ENCODE measurements at places on chromosomes 4 and X. TPM values are rescaled to one million over a fixed set of nuclear protein-coding genes. Genes with fewer than 3 reads are reported as not detected.

DNA sequence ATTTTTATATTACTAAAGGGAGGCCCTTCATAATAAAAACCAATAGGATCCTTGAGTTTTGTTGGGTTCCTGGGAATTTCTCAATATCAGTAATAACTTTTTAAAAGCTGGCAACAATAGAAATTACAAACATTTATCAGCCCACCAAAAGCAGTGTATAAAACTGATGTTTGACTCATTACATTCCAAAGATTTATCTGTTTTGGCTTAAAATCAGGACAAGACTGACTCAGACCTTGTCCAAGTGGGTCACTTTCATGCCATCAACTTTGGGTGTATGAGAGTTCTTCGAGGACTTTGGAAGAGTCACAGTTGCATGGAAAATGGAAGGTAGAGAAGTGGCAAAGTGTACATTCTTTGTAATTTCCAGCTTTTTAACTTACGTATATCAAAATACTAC, 102.8 kb downstream of the FRMPD4 start:
- DNase-seq = no peak

DNA sequence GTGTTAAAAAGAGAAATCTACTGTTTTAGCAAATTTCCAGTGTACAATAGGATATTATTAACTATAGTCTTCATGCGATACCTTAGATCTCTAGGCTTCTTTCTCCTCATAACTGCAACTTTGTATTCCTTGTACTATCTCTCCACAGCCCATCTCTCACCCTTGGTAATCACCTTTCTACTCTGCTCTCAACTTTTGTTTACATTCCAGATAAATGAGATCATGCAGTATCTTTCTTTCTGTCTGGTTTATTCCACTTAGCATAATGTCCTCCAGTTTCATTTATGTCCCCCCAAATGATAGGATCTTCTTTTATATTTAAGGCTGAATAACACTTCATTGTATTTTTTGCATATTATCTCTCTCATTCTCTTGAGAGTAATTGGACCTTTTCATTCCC, 165.5 kb downstream of the HS3ST1 start:
- no peak for DNase-seq

The PAGE4 gene
- not detected for total RNA-seq

DNA sequence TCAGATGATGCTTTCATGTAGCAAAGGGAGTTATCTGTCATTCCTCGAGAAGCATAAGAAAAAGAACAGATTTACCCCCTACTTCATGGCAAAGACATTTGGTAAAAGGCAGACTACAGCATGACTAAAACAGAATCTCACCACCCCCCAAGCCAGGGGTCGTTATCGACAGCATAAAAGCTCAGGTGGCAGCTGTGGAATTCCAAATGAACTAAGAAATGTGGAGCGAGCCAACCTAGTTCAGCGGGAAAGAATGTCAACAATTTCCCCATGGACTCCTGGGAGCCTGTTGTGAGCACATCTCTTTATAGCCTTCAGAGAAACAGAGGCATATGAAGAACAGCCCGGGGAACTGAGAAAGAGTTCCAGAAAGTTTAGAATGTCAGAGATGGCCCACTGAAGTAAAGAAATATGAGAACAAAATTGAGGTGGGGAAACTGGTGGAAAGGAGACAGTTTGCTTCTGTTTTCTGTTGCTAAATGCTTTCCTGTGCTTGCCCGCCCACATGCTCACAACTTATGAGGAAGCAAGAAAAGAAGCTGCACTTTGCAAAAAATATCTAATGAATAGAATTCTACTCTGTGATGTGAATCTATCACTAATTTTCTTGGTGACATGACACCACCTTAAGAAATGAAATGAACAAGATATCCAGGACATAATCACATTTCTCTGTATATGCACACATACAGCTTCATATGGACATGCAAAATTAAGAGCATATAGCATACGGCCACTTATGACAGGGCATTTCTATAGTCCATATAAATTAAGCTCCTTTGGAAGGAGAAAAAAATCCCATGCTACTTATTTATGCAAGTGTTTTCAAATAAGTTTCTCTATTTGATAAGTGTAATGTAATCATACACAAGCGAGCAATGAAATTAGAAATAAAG, 135.3 kb upstream of the MID1 start:
- no peak for DNase-seq

DNA sequence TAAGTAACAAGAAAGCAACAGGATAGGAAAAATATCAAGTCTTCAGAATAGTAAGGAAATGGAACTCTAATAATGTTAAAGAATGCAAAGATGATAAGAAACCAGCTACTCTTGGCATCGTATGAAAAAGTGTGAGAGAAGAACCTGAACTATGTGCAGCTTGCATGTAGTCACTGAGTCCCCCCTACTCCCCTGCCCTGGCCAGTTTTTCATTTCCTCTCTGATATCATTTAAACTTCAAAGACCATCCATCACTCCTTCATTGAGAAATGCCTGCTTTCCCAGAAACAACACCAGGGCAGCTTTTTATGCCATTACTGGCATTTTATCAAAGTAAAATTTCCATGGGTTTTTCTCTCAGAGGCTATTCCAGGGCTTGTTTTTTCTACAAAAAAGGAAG, 28.1 kb downstream of the INPP4B start:
- DNase-seq = no peak

The DOCK11 gene
- total RNA-seq = 92.6 TPM

DNA sequence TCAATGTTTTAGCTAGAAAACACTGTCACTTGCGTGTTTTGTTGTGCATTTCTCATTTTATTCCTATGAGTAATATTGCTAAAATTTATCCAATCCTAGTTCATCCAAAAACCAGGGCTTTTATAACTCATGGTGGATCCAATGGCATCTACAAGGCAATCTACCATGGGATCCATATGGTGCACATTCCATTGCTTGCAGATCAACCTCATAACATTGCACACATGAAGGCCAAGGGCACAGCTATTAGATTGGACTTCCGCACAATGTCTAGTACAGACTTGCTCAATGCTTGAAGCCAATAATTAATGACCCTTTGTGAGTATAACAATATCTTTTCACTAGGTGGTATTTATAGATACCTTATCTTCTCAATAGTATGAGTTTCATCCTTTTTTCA, 57.2 kb upstream of the UGT2B7 start:
- no peak for DNase-seq

DNA sequence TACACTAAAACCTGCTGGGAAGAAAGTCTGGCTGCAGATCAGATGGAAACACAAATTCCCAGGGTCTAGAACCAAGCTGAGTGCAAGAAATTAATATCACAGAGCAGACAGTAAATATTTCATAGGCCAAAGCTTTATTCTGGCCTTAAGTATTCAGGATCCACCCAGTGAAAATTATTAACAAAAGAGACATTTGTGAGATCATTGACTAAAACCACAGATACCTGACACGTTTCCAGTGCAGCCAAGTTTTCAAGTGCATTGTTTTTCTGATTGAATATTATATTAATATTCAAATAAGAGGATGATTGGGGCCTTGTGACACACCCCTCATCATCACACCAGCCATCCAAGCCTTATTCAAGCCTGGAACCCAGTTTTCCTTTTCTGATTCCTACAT, 10.3 kb downstream of the ELOVL6 start:
- no peak for DNase-seq

DNA sequence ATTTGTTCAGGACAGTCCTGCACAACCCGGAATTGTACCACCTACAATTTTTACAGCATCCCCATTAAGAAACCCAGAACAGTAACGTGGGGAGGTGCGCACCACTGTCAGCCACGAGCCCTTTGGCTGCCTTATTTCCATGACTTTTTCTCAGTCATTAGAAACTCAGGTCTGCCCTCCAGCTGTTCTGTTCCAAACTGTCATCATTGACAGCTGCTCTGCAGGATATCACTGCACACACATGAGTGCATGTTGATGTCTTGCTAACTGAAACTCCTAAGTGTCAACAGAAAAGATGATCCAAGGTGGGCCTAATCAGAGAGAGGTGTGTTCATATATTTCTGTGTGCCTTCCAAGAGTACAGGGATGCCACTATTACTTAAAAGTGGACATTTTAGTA, 123.4 kb downstream of the PARM1 start:
- no peak for DNase-seq

GRCh38 chr4:97309121-97309520, 834.2 kb downstream of the STPG2 start:
- no peak for DNase-seq

DNA sequence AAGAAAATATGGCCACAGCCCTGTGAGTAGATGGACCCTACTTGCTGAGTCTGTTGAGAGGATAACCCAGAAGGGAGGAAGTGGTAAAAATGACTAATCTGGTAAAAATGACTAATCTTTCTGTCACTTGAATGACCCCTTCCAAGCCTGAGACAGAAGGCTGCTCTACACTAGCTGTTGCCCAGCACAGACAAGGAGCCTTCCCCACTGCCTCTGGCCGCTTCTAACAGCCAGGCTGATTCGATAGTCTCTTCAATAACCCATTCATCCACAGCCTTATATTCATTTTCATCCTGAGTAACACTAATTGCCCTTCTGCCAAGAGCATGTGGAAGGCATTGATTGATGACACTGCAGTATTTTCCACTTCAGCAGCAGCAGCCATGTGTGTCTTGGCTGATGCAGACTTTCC, 18.4 kb downstream of the MAGEB17 start:
- DNase-seq = no peak

- DNase-seq = no peak
These were observed 555.2 kb upstream of the PCDH10 start for GRCh38 chr4:132593717-132594400.

DNA sequence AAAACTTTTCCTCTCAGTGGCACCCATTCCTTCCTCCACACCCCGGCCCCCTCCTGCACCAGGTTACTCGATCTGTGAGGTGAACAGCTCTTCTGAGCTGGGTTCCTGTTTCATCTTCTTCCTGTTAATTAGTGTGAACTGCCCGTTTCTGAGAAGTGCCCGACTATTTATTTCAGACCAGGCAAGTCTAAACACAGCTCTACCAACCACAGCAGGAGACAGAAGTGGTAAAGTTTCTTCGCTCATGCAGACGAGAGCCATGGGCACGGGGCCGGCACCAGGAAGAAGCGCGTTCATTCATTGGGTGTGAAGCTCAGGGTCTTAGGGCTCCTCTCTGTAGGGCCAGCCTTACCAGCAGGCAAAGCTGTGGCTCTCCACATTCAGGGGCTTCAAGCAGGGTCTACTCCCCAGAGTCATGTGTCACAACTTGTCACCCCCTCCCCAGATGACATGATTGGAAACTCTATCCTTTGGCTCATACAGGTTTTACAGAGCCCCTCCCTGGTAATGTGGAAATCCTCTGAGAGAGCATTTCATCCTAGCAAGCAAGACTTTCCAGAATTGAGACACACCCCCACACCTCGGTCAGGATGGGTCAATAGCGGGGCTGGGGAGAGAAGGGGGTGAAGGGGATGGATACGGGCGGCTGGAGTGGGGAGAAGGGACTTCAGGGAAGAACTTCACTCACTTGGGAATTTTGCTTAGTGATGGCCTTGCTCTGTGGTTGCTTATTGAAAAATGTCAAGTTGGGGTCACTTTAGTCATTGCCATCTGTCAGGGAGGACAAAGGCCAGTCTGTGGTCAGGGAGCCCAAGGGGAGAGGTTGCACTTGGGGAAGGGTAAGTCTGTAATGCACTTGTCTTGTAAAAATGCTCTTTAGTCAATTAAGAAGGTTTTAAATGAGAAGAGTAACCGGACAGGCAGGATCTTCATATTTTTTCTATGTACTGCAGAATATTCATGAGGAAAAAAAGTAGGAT, 121.6 kb upstream of the TRIM2 start:
- no peak for DNase-seq

DNA sequence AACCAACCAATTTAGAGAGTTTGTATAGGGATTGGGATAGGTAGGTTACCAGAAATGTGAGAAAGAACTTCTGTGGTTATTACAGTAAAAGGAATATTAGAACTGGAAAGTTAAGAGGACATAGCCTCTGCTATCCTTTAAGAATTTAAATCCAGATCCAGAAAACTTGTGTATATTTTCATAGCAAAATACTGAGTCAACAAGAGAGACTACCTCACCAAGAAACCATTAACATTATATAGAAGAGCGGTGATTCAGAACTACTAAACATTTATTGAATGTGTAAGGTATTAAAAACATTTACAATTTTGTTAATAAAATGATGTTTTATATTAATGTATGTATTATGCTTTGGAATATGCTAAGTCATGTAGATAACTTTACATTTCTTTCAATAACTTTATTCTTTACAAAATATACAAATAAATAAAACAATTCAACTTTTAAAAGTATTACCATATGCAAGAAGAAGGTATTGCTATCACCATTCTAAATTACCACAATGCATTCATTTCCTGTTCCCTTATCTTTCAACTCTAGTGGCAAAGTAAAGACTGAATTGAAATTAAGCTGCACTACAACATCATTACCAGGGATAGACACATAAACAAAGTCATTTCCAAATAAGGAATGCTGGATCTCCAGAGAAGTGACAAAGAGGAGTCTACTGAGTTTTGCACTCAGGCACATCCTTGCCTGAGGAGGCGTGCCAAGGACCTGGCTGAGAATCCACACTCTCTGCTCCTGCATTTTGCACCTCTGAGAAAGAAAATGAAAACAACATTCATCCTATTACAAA, 6.1 kb upstream of the BDH2 start:
- no peak for DNase-seq

GRCh38 chr4:53706422-53707032, 115.2 kb upstream of the LNX1 start:
- no peak for DNase-seq

GRCh38 chr4:40227284-40227683, 30.5 kb downstream of the RHOH start:
- no peak for DNase-seq
